ENCODE measurements at places on chromosomes 5 and 9. TPM values are rescaled to one million over a fixed set of nuclear protein-coding genes. Genes with fewer than 3 reads are reported as not detected.
A peak's percentile ranks its signal among the peaks of the same experiment; 100 is the strongest.

DNA sequence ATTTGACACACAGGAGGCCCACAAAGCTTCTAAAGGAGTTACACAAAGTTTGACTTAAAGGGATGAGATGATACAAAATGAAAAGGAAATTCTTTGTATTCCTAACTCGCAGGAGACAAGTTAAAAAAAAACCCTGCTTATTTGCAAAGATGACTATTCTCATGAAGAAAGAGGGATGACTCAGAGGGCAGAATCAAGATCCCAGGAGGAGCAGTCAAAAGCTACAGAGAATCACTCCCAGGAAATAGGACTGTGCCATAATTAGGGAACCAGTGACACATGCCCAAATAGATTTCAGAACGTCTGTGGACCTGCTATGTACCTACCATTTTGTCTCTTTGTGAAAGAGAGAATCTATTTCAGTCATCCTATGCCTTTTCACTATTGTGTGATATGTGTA, 103.5 kb upstream of the ARRDC3 start:
- DNase-seq: no peak

DNA sequence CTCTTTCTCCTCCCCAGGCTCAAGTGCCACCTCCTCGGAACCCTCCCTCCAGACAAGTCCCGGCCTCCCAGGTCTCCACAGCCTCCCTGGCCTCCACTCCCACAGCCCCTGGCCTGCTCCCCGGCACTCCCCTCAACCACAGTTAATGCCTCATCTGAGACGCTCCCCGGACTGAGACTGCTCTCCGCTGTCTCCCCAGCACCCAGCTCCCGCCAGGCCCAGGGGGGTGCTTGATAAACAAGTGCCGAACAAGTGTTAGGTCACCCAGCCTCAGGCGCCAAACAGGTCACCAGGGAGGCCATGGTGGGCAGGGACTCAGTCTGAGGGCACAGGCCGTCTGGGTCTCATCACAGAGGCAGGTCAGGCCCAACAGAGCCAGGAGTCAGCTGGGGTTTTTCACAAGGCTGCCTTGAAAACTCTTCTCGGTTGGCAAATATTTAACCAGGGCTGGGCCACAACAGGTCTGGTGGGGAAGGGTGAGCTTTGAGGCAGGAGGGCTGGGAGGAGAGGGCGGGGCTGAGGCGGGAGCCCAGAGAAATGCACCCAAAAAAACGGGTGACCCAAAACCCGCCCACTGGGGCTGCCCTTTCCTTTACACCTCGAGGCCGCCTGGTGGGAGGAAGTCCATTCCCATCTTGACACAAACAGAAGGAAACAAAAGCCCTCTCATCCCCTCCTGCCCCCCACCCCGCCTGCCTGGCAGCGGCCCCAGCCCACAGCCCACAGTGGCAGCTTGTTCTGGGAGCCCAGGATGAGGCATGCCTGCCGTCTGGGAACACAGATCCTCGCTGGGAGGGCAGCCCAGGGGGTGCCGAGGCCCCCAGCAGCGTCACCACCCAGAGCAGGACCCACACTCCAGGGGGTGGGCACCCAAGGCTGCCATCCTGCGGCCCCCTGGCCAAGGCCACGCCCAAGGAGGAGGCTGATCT, 66.6 kb upstream of the STXBP1 start:
- peak; percentile 88 for DNase-seq

DNA sequence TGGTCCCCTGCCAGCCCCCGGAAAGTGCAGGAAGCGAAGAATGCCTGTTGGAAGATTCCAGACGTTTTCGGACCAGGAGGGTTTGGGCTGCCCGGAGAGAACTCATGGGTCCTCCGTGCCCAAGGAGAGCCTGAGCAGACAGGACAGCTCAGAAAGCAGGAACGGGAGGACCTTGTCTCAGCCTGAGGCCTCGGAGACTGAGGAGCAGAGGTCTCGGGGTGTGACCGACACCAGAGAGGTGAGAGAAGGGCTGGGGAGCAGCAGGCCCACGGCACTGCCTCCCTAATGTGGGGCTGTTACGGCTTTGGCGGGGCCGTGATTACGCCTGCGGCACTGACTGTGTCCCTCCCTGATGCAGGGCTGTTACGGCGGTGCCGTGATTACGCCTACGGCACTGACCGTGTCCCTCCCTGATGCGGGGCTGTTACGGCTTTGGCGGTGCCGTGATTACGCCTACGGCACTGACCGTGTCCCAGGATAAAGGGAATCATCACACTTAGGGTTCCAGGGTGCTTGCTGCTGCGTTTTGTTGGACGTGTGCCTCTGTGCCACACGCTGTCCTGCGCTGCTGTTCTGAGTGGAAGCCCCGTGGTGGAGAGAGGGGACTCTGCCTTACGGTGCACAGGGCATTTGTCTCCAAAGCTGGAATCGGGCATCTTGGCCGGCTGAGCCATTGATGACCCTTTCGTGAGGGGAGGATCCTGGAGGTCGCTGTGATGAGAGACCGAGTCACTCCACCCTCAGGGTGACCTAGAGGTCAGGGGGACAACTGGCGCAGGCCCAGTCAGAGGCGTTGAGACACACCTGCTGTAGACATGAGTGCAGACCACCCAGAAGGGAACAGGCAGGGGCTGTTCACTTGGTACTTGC, 25.7 kb downstream of the CEP72 start:
- DNase-seq: no peak

GRCh38 chr9:13446286-13446937, 166.9 kb upstream of the MPDZ start:
- DNase-seq: no peak

DNA sequence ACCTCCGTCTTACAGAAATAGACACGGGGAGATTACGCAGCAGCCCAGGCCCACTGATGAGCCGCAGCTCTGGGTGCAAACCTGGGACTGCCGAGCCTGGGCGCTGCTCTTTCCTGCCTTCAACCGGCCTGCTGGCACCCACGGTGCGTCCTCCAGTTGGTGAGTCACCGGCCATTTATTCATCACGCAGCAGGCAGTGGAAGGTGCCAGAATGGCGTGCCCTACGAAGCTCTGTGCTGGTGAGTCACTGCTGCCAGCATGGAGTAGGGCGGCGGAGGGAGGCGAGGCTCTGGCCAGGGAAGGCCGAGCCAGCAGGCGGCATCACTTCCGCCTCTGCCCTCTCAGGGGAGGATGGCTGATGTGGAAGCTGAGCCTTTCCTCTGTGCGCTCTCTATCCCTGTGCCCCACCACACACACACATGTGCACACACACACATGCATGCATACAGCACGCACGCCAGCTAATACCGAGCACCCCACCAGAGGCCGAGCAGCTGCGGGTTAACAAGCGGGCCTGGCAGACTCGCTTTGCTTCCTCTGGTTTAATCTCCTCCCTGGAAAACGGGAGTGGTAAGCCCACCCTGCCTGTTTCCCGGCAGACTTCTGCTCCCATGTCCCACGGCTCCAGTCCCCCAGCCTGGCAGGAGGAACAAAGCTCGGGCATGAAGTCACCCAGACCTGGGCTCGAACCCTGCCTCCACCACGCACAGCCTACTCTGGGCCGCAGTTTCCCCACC, 39.2 kb downstream of the OLFM1 start:
- DNase-seq: no peak

DNA sequence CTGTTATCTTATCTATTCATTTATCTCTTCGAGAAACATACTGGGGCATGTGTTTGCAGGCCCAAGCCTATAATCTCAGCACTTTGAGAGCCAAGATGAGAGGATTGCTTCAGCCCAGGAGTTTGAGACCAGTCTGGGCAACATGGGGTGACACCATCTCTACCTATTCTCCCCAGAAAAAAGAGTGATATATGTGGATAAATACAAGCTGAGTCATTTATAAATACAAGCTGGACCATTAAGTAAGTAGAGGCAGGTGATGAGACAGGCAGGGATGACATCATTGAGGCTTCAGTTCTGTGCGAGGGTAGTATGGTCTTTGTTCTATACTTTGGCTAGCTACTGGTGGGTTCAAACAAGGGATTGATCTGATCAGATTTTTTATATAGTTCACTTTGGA, 25.6 kb downstream of the PBX3 start:
- DNase-seq: no peak

- DNase-seq: no peak
Observed at GRCh38 chr5:159864885-159865691, 51.2 kb upstream of the ADRA1B start.

DNA sequence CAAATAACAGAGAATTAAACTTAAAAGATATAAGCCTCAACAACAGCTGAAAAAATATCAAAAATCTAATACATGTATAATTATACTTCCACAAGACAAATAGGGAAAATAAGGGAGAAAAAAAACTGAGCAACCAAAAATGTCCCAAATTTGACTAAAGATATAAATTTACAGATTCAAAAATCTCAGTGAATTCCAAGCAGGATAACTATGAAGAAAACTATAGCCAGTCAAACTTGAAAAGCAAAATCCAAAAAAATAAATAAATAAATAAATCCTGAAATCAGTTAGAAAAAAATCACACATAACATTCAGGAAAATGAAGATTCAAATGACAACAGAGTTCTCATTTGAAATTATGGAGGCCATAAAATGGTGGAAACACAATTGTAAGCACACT, 56.7 kb downstream of the AGTPBP1 start:
- no peak for DNase-seq

DNA sequence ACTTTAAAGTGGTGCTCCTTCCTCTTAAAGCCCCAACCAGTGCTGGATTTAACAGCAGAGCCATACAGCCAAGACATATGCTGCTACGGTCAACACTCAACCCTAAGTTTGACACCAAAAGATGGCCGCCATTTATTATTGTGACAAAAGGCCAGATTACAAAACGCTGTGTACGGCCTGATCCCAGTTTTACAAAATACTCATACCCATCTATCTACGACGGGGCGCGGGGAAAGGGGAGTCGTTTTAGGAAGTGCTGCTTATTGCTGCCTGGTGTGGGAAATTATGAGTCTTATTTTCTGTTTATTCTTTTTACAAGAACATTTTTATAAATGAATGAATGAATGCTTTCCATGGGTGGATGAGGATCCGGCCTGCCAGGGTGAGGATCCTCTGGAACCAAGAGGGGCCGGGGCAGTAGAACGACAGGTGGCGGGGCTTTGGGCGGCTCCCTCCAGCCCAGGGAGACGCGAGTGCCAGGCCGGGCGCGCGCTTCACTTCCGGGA, 457 bp upstream of the IDNK start:
- no peak for DNase-seq

DNA sequence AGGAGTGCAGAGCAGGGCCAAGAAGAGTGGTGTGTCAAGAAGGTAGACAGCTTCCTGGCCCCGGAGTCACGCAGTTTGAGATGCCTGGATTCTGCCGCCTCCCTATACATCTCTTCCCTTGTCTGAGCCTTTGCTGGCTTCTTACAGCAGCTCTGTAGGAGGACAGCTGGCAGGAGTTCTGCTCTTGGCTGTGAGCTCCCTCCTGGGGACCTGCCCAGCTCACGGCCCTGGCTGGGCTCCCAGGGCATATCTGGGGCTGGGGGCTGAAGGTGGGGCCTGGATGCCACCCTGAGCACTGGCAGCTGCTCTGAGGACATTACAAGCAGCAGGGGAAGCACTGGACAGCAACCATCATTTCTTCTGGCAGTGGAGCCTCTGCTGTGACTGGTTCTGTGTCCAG, 786 bp upstream of the TSSK1B start:
- DNase-seq: no peak

GRCh38 chr9:114791736-114792135, 14.1 kb downstream of the TNFSF15 start:
- no peak for DNase-seq

DNA sequence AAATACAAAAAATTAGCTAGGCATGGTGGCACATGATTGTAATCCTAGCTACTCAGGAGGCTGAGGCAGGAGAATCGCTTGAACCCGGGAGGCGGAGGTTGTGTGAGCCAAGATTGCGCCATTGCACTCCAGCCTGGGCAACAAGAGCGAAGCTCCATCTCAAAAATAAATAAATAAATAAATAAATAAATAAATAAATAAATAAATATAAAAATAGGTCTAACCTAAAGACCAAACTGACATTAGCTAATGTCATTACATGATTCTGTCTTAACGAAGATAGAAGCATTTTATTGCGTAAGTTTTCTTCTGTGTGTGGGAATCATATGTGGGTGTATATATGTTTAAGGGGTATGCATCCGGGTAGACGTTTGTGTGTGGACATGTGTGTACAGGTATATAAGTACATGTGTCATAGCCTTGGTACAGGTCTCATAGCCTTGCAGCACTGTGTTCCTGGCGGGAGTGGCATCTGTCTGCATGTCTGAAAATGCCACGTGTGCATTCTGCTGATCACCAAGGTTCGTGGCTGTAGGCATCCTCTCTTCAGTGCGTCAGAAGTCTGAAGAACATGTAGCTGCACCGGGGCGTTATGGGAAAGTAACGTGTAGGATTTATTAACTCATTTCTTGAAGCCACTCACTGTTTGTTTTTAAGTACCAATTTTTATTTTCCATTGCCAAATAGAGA, 298.1 kb downstream of the NR3C1 start:
- no peak for DNase-seq

DNA sequence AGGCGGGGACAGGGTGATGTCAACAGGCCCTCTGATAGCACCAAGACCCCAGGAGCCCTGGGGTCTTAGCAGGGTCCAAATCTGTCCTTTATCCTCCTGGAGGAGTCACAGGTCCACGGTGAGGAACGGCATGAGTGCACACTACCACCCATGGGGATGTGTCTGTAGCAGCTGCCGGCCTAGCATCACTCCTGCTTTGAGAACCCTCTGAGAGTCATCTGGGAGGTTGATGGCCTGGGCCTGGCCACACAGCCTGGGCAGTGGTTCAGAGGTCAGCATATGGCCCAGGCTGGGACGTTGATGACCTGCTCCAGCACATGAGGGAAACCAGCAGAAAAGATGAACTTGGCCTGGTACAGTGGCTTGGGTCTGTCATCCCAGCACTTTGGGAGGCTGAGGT, 1.8 kb upstream of the GFPT2 start:
- DNase-seq: no peak

- DNase-seq: no peak
Observed at GRCh38 chr9:21883642-21884041, 81.2 kb downstream of the MTAP start.

GRCh38 chr5:10459080-10460055, 17.7 kb downstream of the ROPN1L start:
- DNase-seq: no peak

DNA sequence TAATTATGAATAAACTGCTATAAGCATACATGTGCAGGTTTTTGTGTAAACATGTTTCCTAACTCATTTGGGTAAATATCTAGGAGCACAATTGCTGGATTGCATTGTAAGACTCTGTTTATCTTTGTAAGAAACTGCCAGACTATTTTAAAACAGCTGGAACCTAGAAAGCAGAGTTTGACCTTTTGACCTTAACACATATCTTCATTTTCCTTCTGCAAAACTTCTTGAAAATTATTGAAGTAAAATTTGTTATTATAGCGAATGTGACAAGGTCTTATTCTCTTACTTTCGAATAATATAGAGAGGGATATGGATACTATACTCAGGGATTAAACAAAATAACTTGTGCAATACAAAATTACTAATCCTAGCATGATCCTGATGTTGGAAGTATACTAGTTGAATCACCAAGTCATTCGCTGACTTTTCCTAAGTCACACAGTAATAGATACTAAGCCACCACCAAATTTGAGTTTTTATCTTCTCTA, 3.2 kb upstream of the ANXA1 start:
- DNase-seq: no peak

GRCh38 chr9:107154291-107154690, 128.8 kb upstream of the RAD23B start:
- DNase-seq: no peak

- DNase-seq: no peak
Observed at GRCh38 chr5:64925123-64925522, 156.4 kb downstream of the CWC27 start.

The EDIL3 gene
- 38.3 TPM for total RNA-seq

The SUSD3 gene
- 3.6 TPM for total RNA-seq

The DDX4 gene
- not detected for total RNA-seq

The SLC25A2 gene
- 0.82 TPM for total RNA-seq

The SLC46A2 gene
- total RNA-seq: 0.36 TPM

The TRIM7 gene
- total RNA-seq: 1.2 TPM
